RPMI7951 (cell line): ENCODE measurements at places on chromosomes 2 and 18.

GRCh38 chr18:3914833-3915610 is 465.1 kb downstream of the TGIF1 start:
- DNase-seq = no peak

- no peak for DNase-seq
Observed at GRCh38 chr2:16117021-16117700, 176.8 kb downstream of the MYCN start.

- no peak for DNase-seq
Observed at GRCh38 chr2:20526708-20527107, 79.8 kb downstream of the RHOB start.

DNA sequence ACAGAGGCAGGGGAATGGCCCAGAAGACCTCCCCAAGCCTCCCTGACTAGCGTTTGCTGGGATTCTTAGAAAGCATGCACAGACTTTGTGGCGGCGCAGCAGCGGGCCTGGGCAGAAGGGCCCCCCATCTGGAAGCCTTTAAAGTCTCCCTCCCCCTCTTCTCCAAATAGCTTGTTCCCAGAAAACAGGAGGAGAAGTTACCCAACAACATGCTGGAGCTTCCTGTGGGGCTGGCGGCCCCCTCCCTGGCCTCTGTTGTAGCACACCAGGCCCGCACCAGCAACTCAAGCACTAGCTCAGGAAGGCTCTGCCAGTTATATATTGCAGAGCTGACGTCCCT is 334.8 kb downstream of the DYSF start:
- DNase-seq = no peak
